ENCODE measurements at places on chromosomes 13 and 19.

DNA sequence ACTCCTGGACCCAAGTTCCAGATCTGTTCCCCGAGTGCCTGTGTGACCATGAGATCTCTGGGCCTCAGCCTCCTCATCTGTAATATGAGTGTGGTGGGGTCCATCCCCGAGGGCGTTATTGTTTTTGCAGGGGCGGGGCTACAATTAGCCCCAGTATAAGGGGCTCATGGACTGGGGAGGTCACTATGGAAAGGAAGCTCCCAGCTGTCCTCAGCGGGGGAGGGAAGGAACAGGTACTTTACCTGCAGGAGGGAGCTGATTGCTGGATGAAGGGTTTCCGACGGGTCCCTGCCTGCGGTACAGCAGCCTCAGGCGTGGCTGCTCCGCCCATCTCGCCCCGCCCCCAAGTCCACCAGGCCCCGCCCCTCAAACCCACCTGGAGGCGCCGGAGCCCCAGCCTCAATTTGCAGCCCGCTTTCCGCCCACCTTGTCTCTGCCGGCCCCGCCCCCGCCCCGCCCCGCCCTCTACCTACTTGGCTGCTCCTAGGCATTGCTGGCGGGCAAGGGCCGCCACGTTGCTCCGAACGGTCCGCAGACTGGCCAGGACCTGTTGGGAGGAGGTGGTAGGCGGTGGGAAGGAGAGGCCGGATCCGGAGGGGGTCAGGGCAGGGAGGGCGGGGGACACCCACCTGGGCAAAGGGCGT lies 5.5 kb downstream of the PDE4C start:
- no peak for DNase-seq

DNA sequence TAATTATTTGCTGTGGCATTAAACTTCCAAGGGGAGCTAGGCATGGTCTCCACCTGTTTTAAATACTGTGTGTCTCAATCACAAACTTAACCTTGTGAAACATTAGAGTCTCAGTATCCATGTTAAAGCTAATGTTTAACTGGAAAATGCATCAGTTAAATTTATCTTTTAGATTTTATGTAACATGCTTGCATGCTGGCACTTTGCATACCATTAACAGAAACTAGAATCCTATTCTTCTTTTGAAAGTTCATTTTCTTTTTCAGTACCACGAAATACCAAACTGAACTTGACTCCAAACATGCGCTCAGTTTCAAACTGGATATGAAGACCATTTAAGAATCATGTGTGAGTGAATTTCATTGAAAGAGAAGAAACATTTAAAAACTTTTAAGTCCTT lies 328.9 kb upstream of the SLC10A2 start:
- DNase-seq: no peak

DNA sequence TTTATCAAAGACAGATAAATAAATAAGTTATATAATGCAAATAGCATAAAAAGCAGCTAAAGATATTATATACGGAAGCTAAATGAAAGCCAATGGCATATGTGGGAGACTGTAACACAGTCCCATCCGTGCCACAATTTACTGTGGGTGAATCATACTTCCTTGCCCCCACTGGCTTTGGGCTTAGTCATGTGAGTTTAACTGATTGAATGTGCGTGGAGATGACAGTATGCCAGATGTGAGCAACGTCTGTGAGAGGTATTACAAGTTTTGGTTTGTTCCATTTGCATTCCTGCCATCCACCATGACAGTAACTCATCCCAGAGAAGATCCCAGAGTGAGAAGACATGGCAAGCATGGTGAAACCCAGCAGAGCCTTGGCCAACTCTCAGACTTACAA lies 340.0 kb downstream of the SUCLA2 start:
- DNase-seq: no peak

- no peak for DNase-seq
Observed at GRCh38 chr19:32816555-32817099, 52.9 kb downstream of the SLC7A9 start.

DNA sequence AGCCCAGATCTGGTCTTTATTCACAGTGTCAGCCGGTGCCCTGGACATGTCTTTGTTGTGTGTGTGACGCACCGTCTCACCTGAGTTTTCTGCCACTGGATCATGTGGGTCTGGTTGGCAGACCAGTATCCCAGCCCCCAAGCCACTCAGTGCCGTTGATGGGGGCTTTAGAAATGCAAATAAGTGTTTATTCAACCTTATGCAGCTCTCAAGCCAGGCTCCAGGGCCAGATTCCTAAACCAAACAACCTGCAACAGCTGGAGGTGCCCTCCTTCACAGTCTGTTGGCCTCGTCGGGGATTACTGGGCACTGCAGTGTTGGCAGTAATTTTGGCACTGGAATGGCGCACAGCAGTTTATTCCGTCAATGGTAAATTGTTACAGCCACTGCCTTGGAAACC lies 21.6 kb downstream of the FAM124A start:
- DNase-seq: no peak

DNA sequence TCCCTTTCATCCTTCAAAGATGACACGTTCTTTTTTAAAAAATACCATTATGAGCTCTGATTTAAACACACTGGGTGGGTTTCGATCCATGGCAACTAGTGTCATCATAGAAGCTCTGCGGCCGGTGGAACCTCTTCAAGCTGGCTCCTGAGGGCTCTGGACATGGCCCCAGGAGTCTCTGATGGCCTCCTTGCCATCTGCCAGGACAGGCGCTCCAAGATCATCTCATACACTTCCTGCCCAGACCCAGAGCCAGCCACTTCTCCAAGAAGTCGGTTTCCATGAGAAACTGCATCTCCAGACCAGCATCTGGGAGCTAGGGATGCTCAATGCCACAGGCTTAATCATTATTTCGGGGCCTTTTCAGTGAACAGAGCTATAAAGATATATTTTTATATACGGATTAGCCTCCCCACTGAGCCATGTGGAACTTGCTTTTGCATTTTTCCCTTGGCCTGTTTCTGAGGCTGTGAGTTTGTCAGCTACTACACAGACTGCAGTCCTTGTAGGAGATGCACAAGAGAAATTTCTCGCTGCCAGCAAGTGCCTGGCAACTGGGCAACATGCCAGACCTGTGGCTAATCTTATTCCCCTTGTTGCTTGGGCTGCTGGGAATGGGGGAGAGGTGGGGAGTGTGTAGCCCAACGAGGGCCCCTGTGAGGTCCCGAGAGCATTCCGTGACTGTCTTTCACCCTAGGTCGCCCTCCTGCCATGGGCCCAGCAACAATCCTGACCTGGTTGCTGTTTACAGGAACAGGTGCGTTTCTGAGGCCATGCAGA lies 15.9 kb downstream of the SUGP1 start:
- no peak for DNase-seq

GRCh38 chr13:44601586-44601985 lies 25.5 kb upstream of the TSC22D1 start:
- no peak for DNase-seq

- no peak for DNase-seq
Observed at GRCh38 chr13:46378411-46378810, 8.6 kb downstream of the RUBCNL start.
